ENCODE measurements at places on chromosomes 1 and 21.

DNA sequence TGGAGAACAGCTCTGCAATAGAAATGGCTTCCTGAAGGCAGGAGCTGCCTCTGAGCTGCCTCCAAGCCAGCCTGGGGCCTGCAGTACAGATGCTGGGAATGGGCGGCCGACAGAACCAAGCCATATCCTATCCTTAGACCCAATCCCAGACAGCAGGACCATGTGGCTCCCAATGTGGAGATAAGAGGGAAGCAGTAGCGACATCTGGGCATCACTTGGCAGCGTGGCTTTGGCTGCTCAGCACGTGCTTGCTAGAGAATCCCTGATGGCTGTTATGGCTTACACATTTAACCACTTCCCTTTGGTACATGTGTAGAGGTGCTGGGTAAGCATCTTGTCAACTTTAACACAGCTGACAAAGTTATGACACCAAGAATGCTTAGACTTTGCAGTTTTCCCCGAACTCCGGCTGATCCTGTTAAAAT is 87.7 kb downstream of the MAN1C1 start:
- DNase-seq, result no peak
- H3K27me3 ChIP-seq, result no peaks in the 10 kb centered on the region
- no peaks in the 10 kb centered on the region for H3K36me3 ChIP-seq
- peaks cover 71% of the 10 kb centered on the region for H3K4me1 ChIP-seq
- H3K27ac ChIP-seq, result no peak overlapping the region
- H3K4me3 ChIP-seq, result no peak overlapping the region

GRCh38 chr1:232204269-232204668 is 425.7 kb downstream of the SIPA1L2 start:
- no peak overlapping the region for H3K27ac ChIP-seq
- no peaks in the 10 kb centered on the region for H3K27me3 ChIP-seq
- no peak overlapping the region for H3K4me3 ChIP-seq
- no peaks in the 10 kb centered on the region for H3K36me3 ChIP-seq
- no peaks in the 10 kb centered on the region for H3K4me1 ChIP-seq

GRCh38 chr1:12436345-12436658 is 181.7 kb downstream of the DHRS3 start:
- H3K4me3 ChIP-seq, result no peak overlapping the region
- no peak overlapping the region for H3K27ac ChIP-seq
- no peaks in the 10 kb centered on the region for H3K27me3 ChIP-seq

DNA sequence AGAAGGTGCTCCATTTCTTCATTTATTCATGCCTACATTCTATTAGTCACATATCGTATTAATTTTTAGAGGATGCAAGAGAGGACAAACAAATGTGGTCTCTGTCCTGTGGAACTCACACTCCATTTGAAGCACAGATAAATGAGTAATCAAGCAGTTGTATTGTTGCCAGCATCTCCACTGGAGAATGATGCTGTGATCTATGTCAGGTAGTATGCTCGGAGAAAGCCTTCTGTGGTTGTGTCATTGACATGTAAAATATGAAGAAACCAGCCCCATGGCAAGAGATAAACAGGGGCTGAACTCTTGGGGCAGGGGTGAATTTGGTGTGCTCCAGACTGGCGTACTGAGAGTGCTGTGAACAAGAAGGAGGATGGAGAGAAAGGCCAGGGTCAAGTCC is 101.2 kb downstream of the FASLG start:
- no peak for DNase-seq
- no peaks in the 10 kb centered on the region for H3K36me3 ChIP-seq
- H3K27ac ChIP-seq, result no peak overlapping the region
- H3K4me1 ChIP-seq, result no peaks in the 10 kb centered on the region
- H3K27me3 ChIP-seq, result peaks cover 3% of the 10 kb centered on the region

- DNase-seq, result no peak
- H3K36me3 ChIP-seq, result no peaks in the 10 kb centered on the region
- H3K4me1 ChIP-seq, result peaks cover 34% of the 10 kb centered on the region
- H3K4me3 ChIP-seq, result peak overlapping the region; percentile 40
- H3K27ac ChIP-seq, result no peak overlapping the region
These were observed 695 bp downstream of the DMBX1 start for GRCh38 chr1:46490406-46490655.

DNA sequence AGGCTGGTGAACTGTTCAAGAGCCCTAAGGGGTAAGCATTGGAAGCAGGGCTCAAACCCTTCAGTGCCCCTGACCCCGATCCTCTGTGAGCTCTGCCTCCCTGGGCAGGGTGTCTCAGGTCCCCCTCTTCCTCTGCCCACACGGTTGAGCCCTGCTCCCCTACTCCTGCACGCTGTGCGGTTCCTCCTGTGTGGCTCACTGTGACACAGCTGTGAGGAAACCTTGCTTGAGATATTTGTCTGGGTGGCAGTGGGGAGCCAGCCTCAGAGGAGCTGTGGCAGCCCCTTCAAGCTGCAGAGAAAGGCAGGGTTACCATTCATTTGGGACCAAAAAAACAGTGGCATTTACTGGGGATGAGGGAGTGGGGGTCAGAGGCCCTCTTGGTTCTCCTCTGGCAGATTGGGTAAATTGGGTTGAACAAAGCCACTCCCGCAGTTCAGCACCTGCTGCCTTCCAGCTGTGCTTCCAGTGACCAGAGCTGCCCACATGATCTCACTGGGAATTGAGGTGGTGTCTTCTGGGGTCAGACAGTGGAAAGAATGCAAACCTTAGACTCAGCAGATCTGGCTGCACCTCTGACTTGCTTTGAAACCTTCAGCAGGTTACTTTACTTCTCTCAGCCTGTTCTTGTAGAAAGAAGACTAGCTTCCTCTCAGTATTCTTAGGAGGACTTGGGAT is 60.6 kb upstream of the CD1D start:
- H3K4me3 ChIP-seq, result no peak overlapping the region
- DNase-seq, result no peak
- no peak overlapping the region for H3K27ac ChIP-seq

- no peak overlapping the region for H3K4me3 ChIP-seq
- H3K36me3 ChIP-seq, result no peaks in the 10 kb centered on the region
- no peak overlapping the region for H3K27ac ChIP-seq
- no peaks in the 10 kb centered on the region for H3K27me3 ChIP-seq
- no peaks in the 10 kb centered on the region for H3K4me1 ChIP-seq
- DNase-seq, result no peak
These were observed 84.4 kb downstream of the NTPCR start for GRCh38 chr1:233034836-233035235.

DNA sequence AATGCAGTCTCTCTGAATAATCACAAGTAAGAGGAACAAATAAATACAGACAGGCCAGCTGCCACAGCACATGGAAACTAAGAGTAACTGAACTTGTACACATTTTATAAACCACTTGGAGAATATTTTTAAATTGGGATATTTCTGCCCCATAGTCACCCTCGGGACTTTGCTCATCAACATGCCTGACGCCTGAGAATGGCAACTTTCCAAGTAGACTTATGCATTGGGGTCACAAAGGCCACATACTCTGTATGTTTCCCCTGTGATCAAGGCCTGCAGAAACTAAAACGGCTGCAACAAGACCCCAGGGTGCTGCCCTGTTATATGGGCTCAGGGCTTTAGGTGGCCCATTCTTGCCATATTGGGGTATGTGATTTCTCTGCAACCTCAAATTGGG is 38.3 kb upstream of the GJA5 start:
- no peak overlapping the region for H3K27ac ChIP-seq
- DNase-seq, result no peak
- no peaks in the 10 kb centered on the region for H3K27me3 ChIP-seq

DNA sequence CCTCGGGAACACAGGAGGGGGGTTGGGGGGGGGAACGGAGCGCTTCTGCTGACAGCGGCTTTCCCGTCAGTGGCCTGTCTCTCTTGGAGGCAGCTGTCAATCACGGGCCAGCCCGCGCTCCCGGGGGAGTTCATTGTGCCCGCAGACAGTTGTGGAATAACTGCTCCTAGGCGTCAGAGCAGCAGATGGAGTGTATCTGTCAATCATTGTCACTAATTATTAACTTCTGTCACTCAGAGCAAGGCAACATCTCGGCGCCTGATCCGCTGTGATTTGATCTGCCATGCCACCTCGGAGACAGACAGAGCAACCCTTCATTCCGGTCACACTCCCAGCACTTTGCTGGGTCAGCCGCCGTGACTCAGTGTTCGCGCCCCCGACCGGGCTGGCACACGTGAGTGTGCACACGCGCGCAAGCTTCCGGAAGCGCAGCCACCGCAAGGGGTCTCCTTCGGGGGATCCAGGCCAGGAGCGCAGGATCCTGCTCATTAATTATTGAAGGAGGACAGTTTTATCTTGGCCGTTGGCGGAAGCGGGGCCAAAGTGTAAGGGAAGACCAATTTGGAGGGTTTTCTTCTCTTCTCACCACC is 75.8 kb downstream of the RRAGC start:
- H3K36me3 ChIP-seq, result no peaks in the 10 kb centered on the region
- peak overlapping the region; percentile 1 for H3K4me3 ChIP-seq
- no peak for DNase-seq
- no peak overlapping the region for H3K27ac ChIP-seq
- peaks cover 69% of the 10 kb centered on the region for H3K27me3 ChIP-seq

GRCh38 chr1:179588425-179589024 is 3.1 kb upstream of the TDRD5 start:
- H3K27ac ChIP-seq, result no peak overlapping the region
- H3K36me3 ChIP-seq, result no peaks in the 10 kb centered on the region
- peaks cover 17% of the 10 kb centered on the region for H3K4me1 ChIP-seq

GRCh38 chr1:236303675-236304074 is 21.9 kb upstream of the ERO1B start:
- H3K36me3 ChIP-seq, result no peaks in the 10 kb centered on the region
- DNase-seq, result no peak
- H3K27me3 ChIP-seq, result no peaks in the 10 kb centered on the region

- peak overlapping the region; percentile 66 for H3K4me3 ChIP-seq
- H3K36me3 ChIP-seq, result peaks cover 16% of the 10 kb centered on the region
- no peak for DNase-seq
- H3K27me3 ChIP-seq, result no peaks in the 10 kb centered on the region
These were observed 490 bp upstream of the CZIB start for GRCh38 chr1:53220962-53221286.

DNA sequence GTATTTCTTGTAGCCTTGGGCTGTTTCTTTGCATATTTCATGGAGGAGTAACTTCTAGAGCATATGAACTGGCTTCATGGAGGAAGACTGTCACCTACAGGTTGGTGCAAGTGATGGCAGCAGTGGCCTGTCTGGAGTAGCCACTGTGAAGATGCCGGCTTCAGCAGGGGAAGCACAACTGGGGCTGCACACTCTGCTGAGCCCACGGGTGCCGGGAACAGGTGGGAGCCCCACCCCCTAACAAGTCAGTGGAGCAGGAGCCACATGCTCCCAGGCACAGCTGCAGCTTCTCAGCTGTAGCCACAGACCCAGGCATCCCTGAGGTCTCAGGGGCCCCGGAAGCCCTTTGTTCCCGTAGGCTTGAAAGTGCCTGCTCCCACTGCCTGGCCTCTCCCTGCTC is 43.2 kb upstream of the C1orf185 start:
- no peaks in the 10 kb centered on the region for H3K27me3 ChIP-seq
- H3K4me1 ChIP-seq, result no peaks in the 10 kb centered on the region

- H3K27ac ChIP-seq, result no peak overlapping the region
- no peak for DNase-seq
- H3K27me3 ChIP-seq, result no peaks in the 10 kb centered on the region
- H3K36me3 ChIP-seq, result peaks cover 40% of the 10 kb centered on the region
- H3K4me3 ChIP-seq, result no peak overlapping the region
These were observed 28.3 kb downstream of the VANGL2 start for GRCh38 chr1:160428655-160429054.

DNA sequence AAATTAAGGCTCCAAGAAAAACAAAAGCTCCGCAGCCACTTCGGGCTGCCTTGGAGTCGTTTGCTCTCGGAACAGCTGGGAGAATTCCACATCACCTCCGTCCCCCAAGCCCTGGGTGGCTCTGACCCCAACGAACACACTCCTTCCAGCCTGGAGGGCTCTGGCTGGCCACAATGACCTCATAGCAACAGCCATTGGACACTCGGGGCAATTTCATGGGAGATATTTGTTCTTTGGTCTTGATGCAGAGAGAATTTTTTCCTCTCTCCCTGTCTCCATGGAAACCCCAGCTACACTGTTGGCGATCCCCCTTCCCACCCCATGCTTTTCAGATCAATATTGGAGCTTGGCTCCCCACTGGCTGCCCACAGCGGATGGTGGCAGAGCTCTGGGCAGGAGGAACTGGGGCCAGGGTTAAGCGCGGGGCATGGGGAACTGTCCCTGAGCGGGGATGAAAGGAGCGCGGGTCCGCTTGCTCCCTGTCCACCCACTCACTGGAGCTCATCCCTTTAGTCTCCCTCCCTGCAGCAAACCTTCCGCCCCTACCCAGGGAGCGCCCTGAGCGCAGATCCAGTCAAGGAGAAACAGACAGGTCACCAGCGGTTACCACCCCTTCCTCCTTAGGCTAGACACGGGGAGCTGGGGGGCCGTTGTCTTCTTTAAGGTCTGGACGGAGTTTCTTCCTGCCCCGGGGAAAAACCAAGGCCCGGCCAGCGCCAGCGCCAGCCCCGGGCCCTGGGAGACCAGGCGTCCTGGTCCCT is 1.2 kb downstream of the WNT4 start:
- H3K27me3 ChIP-seq, result peaks cover 26% of the 10 kb centered on the region
- H3K27ac ChIP-seq, result peak overlapping the region; percentile 45
- no peaks in the 10 kb centered on the region for H3K36me3 ChIP-seq
- peaks cover 60% of the 10 kb centered on the region for H3K4me1 ChIP-seq
- peak overlapping the region; percentile 64 for H3K4me3 ChIP-seq
- no peak for DNase-seq

- H3K27ac ChIP-seq, result no peak overlapping the region
- no peak for DNase-seq
- H3K27me3 ChIP-seq, result no peaks in the 10 kb centered on the region
- H3K4me1 ChIP-seq, result no peaks in the 10 kb centered on the region
These were observed 15.7 kb downstream of the PATJ start for GRCh38 chr1:61757950-61758349.

- H3K27me3 ChIP-seq, result no peaks in the 10 kb centered on the region
- DNase-seq, result no peak
- H3K36me3 ChIP-seq, result no peaks in the 10 kb centered on the region
- no peak overlapping the region for H3K27ac ChIP-seq
These were observed 4.2 kb downstream of the S100A6 start for GRCh38 chr1:153531638-153532037.

All from suprapubic skin (tissue), 4 donors.